ENCODE measurements at places on chromosomes 5 and 9.

DNA sequence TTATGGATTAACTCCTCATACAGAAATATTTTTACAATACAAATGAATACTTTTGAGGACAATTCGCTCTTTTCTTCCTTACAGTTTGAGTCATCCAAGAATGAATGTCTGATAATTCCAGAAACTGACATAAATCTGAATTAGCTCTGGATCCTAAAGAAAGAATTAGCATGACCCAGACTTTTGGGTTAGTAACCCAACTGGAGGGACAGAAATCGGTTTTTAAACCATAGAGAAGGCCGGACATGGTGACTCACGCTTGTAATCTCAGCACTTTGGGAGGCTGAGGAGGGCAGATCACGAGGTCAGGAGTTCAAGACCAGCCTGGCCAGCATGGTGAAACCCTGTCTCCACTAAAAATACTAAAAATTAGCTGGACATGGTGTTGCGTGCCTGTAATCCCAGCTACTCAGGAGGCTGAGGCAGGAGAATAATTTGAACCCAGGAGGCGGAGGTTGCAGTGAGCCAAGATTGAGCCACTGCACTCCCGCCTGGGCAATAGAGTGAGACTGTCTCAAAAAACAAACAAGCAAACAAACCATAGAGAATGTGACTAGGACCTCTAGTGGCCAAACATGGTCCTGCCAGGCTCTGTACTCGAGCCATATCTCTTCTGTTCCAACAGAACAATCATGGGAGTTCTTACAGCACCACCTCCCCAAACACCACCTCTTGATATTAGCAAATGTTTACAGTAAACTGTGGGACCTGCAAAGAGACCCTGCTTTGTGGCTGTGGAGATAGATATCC, 44.8 kb downstream of the LURAP1L start:
- no peak for DNase-seq

GRCh38 chr9:5783982-5784381, 48.9 kb downstream of the ERMP1 start:
- no peak for DNase-seq

- DNase-seq, result no peak
Observed at GRCh38 chr5:74221413-74221812, 419.1 kb downstream of the ENC1 start.

DNA sequence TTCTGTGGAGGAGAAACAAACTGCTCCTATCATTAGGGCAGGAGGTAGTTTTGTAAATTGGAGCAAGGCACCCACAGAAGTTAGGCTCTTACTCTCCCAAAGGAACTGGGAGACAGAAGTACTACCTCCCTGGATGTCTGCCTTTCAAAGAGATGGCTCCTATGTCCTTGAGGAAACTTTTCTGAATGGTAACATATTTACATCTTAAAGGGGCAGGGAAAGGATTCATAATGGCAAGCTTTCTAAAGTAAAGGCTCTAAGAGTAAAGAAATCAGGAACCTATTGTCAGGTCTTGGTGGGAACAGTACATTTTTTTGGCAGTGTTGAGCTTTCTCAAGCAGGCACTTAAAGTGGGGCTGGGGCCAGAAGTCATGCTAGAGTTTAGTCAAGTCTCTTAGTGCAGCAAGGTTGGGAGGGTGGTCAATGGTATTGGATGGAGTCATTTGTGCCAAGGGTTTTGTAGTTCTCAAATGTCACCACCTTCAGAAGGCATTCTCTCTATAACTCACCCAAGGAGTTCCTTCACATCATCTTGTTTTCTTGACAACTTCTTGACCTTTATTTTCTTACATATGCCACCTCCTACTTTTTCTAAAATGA, 26.3 kb upstream of the NDFIP1 start:
- no peak for DNase-seq

DNA sequence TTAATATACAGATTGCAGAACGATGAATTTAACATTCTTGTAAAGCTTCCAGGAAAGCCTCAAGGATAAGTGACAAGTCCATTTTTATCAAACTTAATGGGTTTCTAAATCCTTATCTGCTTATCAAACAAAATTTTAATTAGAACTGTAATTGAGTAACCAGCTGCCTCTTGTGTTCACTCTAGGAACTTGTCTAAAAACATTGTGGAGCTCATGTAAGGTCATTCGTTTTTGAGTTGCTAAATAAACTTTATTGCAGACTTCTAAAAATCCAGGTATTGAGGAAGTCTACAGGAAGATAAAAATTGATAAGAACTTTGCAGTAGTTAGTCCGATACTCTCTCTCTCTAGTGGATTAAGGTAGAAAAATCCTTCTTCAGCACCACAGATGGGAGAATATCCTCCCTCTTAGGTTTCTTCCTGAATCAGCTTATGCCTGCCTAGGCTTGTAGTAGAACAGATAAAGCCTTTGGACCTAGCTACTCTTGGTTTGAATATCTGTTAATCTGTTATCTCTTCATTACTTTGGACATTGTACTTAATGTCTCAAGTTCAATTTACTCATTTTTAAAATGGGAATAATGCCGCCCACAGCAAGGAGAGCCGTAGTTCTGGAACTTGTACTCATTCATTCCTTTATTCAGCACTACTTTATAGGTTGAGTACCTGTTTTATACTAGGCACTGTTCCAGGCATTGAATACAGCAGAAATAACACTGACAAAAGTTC, 60.0 kb upstream of the DHFR start:
- DNase-seq, result no peak

- DNase-seq, result no peak
Observed at GRCh38 chr5:160793530-160793899, 58.5 kb downstream of the ATP10B start.

DNA sequence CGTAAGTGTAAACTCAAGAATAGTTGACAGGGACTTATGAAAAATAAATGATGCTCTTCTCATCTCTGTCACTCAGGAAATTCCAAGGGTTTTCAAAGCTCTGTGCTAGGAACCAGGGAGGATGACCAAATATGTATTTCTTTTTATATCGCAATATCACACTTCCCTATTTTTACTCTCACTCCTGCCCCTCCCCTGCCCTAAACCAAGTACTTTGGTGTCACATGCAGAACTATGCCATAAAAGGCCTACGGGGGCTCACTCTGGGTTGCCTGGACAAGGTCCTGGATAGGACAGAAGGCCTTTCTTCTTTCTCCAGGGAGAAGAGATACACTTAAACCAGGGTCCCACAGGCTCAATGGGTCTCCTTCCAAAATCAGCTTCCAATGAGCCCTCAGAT, 8.3 kb upstream of the RETREG1 start:
- no peak for DNase-seq

DNA sequence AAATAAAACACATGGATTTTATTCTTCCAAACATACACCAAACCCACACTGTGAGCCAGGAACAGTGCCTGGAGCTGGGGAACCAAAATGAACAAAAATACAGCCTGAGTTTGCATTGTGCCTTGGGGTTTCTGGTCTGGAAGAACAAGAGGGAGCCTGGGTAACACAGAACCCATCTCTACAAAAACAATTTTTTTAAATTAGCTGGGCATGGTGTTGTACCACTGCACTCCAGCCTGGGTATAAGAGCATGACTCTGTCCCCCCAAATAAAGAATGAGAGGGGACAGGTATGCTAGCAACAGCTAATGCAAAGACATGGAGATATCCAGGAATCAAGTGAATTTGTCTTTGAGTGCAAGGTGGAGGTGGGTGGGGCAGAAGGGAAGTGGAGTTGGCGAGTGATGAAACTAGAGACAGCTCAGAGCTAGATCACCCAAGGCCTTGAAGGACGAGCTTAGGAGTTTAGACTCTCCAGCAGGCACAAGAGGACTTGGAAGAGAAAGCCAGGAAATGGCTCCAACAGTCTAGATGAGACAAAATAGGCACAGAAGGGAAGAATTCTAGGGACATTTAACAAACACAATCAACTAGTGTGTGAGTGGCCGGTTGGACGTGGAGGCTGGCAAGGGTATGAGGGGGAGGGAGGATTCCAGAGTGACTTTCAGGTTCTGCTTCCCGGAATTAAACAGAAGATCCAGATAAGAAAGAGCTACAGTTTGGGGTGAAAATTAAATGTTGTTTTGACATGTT, 47.4 kb downstream of the FNBP1 start:
- DNase-seq, result no peak

- no peak for DNase-seq
Observed at GRCh38 chr5:1262381-1262780, 32.5 kb downstream of the TERT start.

- no peak for DNase-seq
Observed at GRCh38 chr5:175444060-175444904, at the start of gene DRD1. Gene DRD1, minus strand, starts transcription at chr5:175444182. Its CDS starts 1,083 bp downstream, at chr5:175443099.

- DNase-seq, result no peak
Observed at GRCh38 chr9:114486205-114486963, 18.9 kb downstream of the WHRN start.

DNA sequence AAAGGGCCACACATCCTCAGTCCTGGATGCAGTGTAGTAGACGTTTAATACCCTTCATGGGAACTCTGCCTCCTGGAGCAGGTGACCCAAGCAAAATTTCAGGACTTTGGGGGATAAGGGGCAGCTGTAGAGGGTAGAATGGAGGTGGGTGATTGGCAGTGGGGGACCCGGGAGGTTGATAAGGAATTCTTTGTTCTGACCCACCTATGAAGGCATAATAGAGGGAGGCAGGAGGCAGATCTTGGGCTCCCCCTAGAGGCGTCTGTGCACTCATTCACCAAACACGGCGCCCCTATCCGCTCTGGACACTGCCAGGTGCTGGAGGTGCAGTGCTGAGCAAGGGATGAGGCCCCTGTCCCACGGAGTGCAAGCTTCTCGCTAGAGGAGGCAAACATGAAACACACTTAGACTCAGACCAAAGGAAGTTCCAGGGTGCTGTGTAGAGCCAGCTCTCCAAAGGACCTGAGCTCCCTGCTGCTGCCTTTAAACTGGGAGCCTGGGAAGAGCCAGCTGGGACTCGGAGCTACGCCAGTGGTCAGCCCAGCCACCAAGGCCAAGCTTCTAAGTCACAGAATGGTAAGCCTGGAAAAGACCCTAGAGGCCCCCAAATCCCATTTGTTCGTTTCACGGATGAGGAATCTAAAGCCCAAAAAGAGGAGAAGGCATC, 7.7 kb downstream of the IL17B start:
- peak; percentile 28 for DNase-seq

DNA sequence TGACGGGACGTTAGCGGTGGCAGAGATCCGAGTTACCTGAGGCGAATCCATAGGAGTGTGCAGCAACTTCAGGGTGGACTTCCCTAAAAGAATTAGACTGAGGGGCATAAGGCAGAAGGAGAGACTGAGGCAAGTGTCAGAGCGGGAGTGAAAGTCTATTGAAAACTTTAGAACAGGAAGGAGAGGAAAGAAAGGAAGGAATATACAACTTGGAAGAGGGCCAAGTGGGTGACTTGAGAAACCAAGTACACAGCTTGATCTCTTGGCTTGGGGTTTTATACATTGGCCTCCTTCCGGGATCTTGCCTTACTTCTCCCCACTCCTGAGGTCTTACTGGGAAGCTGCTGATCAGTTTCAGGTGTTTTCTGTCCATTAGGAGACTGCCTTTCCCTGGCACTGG, 84.9 kb downstream of the SNX18 start:
- no peak for DNase-seq

DNA sequence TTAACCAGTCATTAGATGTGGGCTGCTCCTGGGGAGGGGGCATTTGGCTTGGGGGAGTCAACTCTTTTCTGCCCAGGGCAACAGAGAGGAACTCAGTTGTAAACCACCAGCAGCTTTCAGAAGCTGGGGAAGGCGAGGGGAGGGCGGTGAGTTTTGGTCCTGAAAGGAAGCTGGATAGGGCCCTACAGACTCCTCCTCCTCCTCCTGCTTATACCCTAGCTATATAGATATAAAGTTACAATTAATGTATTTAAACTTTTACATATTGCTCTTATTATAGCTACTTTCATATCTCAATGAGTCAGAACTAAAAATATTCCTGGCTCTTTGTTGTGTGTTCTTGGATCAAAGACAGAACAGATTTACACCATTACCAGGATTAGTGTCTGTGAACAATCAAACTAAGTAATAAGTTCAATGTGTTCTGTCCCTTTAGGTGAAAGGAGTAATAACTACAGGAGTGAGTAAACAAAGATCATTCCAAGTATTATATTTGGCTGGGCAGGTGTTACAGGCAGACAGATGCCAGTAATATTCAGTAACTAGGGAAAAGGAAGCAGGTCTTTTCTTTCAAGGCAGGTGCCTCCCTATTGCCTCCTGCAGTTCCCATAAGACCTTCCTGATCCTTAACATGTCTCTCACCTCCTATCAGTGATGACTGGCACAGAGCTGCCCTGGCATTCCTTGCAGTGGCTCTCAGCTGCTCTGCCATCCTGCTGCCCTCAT, 20.5 kb upstream of the VPS13A start:
- DNase-seq, result no peak

GRCh38 chr5:13930541-13931171, 13.8 kb downstream of the DNAH5 start:
- no peak for DNase-seq

DNA sequence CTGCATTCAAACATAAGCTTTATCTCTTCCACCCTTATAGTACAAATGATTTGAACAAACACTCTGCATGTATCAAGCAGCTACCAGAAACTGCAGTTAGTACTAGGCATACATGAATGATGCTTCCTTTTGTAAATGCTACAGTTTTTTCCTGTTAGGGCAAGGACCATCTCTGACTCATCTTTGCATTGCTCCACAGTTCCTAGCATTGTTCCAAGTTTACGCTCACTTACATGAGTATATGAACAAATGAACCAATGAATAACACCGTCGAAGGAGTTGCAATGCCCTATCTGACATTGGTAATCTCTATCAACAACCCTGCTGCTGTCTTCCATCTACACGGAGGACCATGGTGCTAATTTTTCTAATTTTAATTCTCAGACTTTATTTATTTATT, 2.1 kb upstream of the ALDH7A1 start:
- DNase-seq, result no peak

DNA sequence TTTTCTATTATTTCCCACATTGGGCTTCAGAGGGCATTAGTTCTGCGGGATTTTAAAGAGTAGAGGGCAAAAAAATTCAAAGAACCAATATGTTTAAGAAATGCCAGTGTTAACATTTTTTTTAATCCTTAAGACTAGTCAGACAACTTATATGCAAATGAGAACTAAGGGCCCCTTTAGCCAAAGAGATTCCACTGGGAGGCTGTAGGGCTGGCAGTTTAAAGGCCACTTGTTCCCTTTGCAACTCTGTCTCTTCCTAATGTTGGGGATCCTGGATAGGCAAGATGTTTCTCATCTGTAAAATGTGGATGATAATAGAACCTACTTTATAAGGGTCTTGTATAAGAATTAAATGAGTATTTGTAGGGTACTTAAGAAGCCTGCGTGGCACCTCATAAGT, 1395.9 kb downstream of the PTPRD start:
- DNase-seq, result no peak

- no peak for DNase-seq
Observed at GRCh38 chr5:132468656-132469379, 21.8 kb downstream of the IRF1 start.
